Mesothelial cell of epicardium (in vitro differentiated cells): ENCODE measurements at places on chromosomes 16 and 17.

DNA sequence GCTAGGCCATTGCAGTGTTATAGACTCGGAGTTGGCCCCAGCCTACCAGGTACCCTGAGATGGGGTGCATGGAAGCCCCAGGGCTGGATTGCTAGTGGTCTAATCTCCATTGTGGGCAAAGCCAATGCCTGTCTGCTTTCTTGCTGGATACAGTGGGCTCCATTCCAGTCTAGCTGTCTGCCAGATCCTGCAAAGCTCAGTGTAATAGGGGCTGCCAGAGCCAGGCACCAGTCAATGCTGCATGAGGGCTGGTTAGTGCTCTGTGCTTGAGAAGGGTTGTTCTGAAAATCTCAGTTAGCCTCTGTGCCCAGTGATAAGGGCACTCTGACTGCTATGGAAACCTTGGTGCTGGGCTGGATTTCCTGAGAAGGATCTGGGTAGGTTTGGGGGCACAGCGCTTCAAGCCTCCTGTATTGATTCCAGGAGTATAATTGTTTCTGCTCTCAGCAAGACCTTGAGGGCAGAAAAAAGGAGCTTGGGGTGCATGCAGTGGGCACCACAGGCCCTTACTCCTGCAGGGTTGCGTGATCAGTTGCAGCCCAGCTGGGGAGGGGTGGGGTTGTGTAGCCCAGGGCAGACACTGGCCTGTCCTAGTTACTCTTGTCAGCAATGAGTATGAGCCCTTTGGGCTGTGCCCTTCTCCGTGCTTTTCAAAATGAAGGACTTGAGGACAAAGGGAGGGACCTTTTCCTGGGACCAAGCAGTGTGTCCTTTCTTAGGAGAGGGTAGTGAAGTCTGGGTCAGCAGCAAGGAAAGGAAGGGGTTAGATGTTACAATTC is 19.0 kb downstream of the SMPD3 start:
- DNase-seq = no peak

DNA sequence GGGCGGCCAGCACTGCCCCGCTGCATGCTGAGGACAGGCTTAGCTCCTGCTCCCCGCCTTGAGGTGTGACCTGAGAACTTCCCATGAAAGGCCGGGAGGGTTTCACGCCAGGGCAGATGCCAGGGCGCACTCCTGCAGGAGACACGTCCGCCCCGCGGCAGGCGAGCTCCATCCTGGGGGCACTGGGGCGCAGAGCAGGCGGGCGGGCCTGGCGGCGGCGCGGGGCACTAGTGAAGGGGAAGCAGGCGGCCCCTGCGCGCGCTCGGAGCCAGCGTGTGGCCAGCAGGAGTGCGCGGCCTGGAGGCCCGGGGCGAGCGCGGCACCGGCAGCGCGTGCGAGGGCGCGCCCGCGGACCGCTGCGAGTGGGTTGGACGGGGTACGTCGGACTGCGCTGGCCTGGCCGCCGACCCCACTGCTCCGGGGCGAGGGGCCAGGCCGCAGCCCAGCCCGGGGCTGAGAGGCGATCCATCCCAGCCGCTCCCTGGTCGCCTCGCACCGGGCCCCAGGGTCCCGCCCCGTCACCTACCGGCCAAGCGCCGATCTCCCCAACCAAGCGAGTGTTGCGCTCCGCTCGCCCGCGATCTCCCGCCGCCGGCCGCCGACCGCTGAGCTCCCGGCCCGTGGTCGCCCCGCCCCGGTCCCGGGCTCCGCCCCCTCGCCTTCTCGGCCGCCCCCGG is at the start of gene MAP3K14:
Gene MAP3K14 (minus strand): TSS at position 587 of the 677 bp plus-strand sequence. CDS start 26,275 bp downstream, outside the sequence.
- DNase-seq = peak; percentile 53

GRCh38 chr17:13563866-13564265 is 37.9 kb downstream of the HS3ST3A1 start:
- no peak for DNase-seq

DNA sequence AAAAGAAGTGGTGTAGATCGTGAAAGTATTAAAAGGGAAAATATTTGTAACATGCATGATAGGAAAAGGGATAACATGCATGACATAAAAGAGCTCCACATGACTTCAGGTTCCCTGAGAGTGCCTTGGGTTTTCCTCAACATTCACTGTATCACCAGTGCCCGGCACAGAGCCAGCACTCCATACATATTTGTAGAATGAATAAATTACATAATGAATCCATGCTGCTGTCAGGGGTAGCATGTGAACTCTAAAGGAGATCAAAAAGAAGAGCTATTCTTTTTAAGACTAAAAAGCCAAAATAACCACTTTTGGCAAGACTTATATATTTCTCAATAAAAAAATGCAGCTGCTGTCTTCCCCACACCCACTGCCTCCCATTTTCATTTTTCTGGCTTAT is 2.7 kb upstream of the ZNF594 start:
- no peak for DNase-seq

DNA sequence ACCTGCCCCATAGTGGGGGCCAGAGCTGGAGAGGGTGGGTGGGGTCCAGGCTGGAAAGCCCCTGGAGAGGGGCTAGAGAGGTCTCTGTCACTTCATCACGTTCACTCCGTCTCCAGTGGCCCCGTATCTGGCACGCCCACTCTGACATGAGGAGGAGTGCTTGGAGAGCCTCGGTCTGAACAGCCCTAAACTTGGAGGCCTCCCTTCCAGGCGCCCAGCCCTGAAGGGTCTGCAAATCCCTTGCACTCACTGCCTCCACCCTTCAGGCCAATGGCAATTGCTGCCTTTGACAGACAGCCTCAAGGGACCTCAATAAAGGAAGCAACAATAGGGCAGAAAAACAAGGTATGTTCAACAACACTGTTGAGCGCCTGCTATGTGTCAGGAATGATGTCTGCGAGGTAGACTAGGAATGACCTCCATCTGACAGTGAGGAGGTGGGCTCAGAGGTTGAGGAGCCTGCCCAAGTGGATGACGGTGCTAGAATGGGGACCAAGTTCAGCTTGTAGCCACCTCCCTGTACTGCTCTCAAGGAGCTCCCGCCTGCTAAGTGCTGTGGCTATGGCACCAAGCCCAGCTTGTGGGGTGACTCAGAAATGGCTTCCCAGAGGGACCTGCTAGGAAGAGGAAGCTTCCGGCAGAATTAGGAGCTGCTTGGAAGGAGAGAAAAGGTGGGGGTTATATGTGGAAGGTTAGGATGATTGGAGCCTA is 2.9 kb upstream of the EPX start:
- DNase-seq = no peak

DNA sequence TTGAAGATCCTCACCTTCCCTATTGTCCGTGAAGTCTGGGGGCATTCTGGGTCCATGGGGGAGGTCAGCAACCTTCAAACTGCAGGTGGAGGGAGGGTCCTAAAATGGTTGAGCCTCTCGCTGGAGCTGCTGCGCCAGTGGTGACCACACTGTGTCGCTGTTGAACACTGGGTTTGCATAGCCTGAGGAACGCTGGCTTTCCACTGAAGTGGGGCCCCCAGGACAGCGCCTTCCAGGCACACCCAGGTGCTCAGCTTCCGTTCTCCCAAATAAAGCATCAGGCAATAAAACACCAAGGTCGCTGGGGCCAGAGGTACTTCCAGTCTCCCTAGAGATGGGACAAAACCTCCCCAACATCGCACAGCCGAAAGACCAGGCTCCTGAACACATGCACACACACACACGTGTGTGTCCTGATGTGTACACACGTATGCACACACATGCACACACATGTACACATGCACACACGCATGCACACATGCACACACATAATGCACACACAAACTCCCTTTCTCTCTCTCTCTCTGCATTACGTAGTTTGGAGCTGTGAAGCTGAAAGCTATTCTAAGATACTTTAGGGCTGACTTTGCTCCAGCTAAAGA is 120.6 kb downstream of the IRF8 start:
- DNase-seq = no peak

DNA sequence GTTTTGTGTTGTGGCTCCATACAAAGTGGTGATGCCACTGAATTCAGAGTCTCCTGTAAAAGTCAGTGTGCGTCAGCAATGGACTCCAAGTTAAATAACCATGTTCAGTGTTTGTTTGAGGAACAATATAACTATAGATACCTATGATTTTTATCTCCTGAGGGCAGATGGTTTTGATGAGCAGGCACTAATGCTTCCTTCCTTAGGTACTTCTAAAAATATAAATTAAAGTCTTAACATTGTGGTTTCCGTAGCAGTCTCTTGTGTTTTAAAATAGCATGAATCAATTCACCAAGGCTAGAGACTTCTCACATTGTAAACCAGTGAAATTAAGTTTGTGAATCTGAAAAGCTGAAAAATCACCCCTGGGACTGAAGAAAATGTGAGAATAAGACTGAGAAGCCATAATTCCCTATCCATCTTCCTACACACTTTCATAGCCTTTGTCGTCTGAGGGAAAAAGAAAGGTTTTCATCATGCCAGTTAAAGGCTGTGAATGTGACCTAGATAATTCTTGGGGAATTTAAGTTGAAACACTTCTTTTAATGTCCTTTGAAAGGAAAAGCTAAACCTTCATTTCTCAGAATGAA is 1502.9 kb downstream of the CDH11 start:
- DNase-seq = no peak

DNA sequence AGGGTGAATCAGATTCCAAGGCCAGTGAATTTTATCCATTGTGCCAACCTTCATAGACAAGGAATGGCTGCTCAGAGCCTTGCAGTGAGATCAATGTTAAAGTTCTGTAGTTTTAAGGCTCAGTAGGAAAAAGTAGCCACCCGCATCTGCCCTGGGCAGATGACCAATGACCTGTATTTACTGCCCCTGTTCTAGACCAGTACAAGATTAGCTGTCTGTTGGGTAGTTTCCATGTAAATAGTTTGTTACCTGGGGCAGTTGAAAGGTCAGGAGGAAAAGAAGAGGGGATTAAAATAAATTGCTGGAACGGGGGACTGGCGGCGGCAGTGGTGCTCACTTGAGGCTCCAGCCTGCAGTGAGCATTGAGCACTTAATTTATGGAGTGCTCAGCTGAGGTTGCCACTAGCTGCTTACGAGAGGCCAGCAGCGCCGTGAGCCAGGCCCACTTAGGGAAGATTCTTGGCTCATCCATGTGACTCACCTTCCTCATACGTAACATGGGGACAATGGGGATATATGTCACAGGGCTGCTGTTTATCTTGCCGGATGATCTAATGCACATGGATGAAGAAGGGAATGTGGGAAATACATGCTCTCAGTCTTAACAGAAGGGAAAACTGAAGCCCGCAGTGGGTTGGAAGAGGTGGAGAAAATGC is 10.7 kb upstream of the NOS2 start:
- DNase-seq = no peak

GRCh38 chr16:57482845-57483545 is 3.3 kb downstream of the DOK4 start:
- no peak for DNase-seq

GRCh38 chr17:42362245-42362961 is 25.8 kb downstream of the STAT3 start:
- DNase-seq = no peak

DNA sequence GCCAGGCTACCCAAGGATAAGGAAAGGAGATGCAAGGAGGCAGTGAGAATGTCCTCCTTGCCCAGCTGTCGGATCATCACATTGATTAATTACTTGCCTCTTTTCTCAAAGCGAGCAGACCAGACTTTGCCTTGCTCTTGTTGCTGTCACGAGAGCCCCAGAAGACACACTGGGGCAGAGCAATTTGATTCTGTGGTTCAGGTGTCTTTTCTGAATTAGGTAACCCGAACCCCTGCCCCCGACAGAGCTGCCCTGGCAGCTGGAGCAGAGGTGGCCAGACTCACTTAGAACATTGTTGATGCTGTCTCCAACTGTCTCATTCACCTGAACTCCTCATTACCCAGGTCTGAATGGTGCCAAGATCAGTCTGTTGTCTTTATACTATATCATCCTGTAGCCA is 34.3 kb downstream of the VAT1L start:
- no peak for DNase-seq

- DNase-seq = no peak
These were observed 44.4 kb downstream of the EEF2K start for GRCh38 chr16:22250522-22250921.

DNA sequence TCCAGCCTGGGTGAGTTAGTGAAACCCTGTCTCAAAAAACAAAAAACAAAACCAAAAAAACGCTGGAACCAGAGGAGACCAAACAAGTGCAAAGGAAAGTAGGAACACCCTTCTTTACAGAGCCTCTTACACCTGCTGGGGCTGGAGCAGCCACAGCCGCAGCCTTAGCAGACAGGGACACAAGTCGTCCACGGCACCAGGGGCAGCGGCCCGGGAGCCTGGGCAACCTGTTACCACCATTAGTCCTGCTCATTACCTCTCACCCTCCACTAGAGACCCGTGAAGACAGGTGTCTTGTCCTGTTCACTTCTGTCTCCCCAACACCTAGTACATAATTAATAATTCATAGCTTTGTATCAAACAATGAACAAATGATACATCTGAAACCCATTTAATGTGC is 83.6 kb downstream of the C16orf78 start:
- no peak for DNase-seq
